ENCODE measurements at places on chromosomes 7 and 10.

DNA sequence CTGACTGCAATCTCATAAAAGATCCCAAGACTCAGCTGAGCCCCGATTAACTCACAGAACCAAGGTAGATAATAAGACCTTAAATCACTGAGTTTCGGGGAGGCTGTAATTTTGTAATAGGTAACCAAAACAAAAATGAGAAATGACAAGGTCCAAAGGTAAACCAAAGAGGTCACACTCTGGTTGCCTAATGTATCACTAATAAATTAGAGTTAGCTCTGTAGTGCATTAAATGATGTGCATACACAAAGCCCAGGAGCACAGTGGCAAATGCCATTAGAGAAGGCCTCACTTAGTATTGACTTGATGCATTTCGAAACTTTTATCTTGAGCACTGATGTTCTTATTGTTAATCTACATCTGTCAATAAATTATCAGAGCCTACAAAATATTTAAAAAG is 237.7 kb upstream of the CCDC6 start:
- DNase-seq = no peak

GRCh38 chr7:1122832-1123501 is 35.1 kb downstream of the GPER1 start:
- no peak for DNase-seq

DNA sequence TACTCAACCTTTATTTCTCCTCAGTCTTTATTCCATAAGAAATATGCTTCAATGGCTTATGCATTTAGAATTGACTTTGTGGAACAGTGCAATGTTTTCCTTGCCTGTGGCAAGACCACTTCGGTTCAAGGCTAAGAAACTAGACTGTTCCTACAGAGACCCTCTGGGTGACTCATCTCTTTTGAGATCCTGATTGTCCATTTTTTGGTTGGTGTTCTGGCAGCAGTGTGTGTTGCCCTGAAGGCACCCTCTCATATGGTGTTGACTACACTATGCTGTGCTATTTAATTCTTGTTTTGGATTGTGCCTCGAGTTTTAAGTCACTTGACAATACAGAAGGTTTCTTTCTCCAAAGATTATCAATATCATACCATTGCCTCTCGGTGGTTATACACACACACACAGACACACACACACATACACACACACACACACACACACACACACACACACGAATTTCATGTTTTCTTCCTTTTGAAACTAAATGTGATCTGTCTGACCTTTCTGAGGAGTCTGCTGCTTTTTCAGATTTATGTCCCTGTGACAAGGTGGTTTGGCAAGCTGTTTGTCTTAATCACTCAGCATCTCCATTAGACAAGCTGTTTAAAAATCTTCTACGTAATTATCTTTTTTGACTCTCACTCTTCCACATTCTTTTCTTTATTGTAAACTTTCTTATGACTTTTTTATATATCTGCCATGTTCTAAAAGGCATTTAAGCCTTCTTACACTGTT is 187.2 kb downstream of the VTI1A start:
- DNase-seq = no peak

DNA sequence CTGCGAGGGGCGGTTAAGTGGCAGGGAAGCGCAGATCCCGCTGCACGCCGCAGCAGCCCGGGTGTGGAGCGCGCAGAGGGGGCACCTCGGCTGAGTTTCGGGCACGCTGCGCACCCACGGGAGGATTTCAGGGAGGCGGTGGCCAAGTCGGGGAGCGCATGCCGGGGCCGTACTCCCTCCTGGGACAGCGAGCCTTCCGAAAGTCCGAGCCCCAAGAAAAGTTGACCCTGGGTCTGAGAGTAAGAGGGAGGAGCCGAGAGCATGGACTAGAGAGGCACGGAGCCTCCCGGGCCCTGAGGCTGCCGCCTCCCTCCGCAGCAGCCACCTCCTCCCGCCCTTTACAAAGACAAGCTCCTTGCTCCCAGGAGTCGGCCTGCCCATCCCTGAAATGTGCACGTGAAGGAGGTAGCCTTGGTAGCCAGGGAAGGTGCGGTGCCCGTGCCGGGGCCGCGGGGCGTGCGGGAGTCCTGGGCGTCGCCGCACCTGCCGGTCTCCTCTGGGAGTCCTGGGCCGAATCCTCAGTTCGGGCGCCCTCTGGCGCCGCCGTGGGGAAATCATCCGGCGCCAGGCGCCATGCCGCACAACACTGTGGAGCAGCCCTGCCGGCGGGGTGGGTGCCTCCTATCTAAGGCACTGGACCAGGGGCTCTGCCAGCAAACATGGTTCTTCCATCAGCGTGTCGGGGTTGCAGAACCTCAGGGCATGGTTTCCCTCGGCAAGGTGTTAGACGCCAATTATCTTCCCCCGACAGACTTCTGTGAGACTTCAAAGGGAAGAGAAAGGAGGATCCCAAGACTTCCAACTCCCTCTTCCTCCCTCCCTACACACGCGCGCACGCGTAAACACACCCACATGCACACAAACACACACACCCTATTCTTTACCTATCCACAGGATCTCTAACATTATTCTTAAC is 104.0 kb downstream of the TRIL start:
- peak; percentile 81 for DNase-seq

DNA sequence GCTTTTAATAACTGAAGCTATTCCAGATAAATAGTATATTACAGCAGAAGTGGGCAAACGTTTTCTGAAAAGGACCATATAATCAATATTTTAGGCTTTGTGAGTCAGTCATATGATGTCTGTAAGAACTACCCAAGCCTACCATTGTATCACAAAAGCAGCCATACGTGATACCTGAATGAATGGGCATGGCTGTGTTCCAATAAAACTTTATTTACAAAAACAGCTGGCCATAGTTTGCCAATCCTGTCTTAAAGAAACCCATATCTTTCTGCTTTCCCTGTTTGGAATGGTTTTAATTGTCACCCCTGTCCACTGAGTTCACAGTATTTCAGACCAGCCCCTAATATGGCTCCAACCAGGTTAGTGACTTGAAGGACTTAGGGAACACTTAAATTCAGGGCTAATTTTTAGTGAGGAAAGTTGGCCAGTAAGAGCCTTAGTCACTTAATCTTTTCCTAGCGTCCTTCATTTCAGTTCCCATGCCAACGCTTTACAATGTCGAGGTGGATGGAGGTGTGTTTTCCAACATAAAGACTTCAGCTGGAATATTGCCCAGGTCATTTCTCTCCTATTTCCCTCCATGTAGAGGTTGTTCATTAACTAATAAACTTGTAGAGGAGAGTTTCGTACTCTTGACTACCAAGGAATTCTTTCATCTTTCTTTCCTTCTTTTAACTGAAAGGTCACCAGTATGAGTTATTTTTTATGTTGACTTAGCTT is 184.5 kb downstream of the TRIL start:
- no peak for DNase-seq

DNA sequence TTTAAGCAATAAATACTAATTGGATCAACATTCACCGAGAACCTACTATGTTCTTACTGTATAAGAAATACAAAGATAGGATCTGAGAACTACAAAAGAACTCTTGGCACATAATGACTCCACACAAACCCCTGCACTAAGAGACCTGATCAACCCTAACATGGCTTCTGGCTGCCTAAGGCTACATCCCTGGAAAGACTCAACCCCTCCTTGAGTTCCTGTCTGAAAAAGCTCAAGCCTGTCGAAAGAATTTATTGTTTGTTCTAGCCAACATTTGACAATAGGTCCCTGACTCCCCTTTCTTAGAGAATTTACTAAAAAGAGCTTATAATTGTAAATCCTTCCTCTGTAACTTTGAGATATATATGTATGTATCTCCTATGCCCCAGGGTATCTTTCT is 125.3 kb upstream of the SGCE start:
- no peak for DNase-seq

- DNase-seq = no peak
Measured at GRCh38 chr10:60796481-60796880, 18.2 kb downstream of the CDK1 start.

GRCh38 chr10:130901311-130902165 is 410.0 kb downstream of the TCERG1L start:
- DNase-seq = no peak

DNA sequence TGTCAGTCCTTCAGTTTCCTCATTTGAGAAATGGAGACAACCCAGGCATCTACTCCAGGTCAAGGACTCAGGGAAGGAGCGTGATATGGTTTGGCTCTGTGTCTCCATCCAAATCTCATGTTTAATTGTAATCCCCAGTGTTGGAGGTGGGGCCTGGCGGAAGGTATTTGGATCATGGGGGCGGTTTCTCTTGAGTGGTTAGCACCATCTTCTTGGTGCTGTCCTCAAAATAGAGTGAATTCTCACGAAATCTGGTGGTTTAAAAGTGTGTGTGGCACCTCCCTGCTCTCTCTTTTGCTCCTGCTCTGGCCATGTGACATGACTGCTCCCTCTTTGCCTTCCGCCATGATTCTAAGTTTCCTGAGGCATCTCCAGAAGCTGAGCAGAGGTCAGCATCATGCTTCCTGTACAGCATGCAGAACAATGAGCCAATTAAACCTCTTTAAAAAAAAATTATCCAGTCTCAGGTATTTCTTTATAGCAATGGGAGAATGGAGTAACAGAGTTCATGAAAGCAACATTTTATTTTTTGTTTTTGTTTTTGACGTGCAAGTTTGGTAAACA is 30.0 kb downstream of the ARHGAP22 start:
- DNase-seq = no peak

DNA sequence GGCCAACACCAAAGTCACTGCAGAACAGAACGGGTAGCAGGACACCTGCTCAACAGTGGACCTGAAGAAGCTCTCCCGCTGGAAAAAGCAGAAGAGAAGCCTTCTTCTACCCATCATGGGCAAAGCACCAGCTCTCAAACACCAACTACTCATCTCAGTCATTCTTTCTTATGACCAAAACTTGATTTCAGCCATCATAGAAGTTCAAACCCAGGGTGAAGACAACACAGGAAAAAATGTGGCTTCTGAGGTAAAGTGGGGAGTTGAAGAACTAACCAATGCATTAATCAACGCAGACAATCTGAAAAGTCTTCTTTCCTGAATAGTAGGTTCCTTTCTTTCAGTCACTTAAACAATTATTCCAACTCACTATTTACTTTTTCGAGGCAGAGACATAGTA is 83.3 kb downstream of the ELMO1 start:
- DNase-seq = no peak

DNA sequence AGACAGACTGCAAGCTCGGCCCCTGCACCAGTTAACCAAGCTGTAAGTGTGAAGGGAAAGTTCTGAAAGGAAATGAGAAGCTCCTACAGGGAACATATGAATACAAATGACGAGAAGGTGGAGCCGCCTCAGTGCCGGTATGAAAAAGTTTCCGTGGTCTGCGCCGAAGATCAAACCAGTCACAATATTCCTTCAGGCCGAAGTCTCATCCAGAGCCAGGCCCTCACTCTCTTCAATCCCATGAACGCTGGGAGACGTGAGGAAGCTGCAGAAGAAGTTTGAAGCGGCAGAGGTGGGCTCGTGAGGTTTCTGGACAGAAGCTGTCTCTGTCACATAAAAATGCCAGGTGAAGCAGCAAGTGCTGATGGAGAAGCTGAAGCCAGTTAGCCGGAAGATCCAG is 71.9 kb downstream of the CFAP46 start:
- no peak for DNase-seq

GRCh38 chr7:100604976-100605911 is 3.1 kb downstream of the PCOLCE start:
- DNase-seq = peak; percentile 70

DNA sequence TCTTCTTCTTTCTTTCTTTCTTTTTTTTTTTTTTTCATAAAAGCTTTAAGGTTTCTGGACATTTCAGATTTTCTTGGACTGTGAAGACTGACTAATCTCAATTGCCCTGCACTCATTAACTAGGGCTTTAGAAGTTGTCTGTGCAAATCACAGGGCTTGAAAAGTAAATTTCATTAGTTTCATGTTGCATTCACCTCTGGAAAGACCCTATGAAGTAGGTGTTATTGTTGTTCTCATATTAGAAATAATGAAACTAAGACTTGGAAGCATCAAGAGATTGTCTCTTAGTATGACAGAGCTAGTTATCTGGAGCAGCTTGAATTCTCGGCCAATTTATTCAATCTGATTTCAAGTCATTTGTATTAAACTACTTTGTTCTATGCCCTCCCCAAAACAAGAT is 28.2 kb upstream of the SEMA3D start:
- no peak for DNase-seq

GRCh38 chr7:1024331-1024841 is 20.0 kb upstream of the GPR146 start:
- DNase-seq = no peak

DNA sequence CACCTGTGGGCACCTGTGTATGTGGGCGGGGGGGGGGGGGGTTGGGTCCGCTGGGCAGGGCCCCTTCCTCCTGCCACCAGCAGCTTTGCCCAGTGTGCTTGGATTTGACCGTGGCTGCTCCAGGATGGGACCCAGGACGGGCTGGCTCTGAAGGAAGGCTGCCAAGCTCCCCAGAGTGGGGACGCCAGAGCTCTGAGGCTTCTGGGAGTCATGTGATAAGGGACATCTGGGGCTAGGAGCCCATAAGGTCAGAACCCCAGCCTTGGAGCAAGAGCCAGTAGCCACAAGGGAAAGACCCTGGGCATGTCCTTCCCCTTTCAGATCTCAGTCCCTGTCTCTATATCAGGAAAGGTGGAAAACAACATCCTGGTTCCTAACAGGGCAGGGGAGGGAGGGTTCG is 21.8 kb upstream of the AMZ1 start:
- DNase-seq = no peak

- no peak for DNase-seq
Measured at GRCh38 chr10:132463333-132464255, 66.6 kb downstream of the PWWP2B start.

- DNase-seq = no peak
Measured at GRCh38 chr7:55131142-55131929, 112.5 kb downstream of the EGFR start.

GRCh38 chr10:36526033-36526432 is 599.4 kb upstream of the ANKRD30A start:
- no peak for DNase-seq
